ENCODE measurements at places on chromosomes 7 and 10.

GRCh38 chr7:96287132-96287531, 34.8 kb downstream of the SLC25A13 start:
- DNase-seq, result no peak

GRCh38 chr7:25409897-25410636, 181.8 kb upstream of the NPVF start:
- DNase-seq, result no peak

GRCh38 chr7:116100626-116101025, 70.1 kb upstream of the TFEC start:
- no peak for DNase-seq

GRCh38 chr10:48745662-48746245, 61.1 kb downstream of the WDFY4 start:
- no peak for DNase-seq

Data from CD4-positive, CD25-positive, alpha-beta regulatory T cell (primary cell).